Small intestine (tissue), 16 donors: ENCODE measurements at places on chromosomes 7 and 10.

DNA sequence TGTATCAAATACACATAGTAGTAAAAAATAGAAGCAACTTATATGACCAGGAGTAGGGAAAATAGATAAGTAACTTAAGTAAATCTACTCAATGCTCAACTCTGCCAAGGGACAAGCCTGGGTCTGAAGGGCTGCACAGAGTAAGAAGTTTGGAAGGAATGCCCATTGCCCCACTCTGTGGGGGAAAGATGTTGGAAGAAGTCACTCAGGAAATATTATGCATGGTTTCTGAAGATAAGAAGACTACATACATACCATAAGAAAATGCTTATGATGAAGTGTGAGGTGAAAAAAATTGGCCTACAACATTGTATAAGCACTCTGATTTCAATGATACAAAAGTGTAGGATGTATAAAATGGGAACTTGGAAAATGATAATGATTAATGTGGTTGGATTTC lies 54.0 kb downstream of the LAMB4 start:
- DNase-seq: no peak

- DNase-seq: no peak
These were observed 266.0 kb downstream of the MAD1L1 start for GRCh38 chr7:1966631-1967200.

DNA sequence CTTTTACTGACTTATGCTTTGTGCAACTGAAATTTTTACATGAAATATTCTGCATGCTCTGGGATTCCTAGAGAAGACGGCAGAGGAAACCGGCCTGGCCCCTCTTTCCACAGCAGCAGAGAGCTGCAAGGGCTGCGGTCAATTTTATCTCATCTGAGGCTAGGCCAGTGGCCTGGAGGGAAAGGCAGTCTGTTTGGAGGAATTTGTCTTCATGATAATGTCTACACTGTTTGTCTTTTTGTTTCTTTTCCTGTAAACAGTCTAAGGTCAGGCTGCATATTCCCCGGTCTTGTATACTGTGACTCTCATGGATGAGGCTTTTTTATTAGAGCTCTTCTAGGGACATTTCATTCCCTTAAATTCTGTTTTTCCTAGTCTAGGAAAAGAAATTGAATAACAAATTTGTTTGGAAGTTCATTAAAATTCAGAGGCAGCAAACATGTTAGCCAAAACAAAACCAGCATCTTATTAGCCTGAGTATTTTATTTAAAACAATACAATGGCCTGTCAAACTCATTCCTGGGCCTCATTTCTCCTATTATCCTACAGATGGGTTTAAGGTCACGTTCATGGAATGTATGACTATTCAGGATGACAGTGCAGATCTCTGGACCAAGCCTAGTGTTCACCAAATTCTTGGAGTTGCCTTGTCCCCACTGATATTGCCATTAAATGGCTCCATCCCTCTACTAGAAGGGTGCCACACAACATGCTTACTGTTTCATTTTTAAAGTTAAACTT lies 26.4 kb downstream of the LAMB4 start:
- DNase-seq: no peak

DNA sequence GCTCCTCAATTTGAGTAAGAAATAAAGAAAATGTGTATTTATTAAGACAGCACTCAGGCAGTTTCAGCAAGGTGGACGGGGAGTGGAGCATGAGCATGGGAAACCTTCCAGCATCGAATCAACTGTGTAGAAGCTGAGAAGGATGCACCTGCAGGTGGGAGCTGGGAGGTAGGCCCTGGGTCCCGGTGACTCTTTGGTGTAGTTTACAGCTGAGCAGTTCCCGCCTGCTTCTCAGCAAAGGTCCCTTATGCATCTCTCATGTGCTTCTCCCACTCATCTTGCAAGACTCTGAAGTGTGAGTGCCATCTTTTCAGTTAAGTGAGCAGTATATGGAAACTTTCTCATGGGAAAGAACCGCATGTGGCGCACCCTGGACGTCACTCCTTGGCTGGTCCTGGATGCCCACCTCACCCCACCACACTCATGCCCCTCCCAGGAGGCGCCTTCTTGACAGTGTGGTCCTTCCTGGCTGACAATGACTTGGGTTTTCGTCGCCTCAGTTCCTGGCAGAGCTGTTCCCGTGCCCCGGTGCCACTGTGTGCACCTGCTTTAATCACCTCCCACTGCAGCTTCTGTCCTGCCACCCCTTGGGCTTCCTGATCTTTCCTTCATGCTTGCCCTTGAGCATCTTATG lies 19.8 kb upstream of the PURB start:
- no peak for DNase-seq

DNA sequence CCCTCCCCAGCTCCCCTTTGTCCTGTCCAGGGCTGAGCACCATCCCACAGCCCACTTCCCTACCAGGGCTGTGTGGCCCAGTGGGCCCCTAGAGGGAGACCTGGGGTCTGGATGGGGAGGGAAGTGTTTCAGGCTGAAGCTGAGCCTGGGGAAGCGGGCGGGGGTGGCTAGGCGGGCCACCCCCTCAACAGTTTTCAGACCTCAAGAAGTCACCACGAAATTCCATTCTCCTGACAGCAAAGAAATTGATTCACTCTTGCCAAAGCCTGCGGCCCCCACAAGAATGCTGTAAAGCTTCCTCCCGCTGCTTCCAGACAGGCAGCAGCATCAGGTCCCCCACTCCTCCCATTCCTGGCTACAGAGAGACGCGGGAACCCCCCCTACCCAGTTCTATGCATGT lies 2.5 kb upstream of the LFNG start:
- DNase-seq: no peak

GRCh38 chr7:7618410-7618809 lies 22.1 kb upstream of the UMAD1 start:
- DNase-seq: no peak

DNA sequence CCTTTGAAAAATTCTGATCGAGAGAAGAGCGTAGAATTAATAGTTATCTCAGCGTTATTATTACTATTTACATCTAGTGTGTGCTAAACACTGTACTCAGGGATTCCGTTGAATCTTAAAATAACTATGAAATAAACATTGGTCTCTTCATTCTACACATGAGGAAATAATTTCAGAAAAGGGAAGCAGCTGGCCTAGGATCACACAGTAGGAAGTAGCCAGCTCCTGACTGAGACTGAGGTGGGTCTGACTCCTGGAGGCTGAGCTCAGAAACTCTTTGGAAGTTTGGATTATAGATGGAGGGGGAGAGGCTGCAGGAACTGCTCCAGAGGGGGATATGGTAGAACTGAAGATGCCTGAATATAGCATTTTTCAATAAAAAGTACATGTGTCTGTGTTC lies 183.9 kb upstream of the WDR11 start:
- no peak for DNase-seq

DNA sequence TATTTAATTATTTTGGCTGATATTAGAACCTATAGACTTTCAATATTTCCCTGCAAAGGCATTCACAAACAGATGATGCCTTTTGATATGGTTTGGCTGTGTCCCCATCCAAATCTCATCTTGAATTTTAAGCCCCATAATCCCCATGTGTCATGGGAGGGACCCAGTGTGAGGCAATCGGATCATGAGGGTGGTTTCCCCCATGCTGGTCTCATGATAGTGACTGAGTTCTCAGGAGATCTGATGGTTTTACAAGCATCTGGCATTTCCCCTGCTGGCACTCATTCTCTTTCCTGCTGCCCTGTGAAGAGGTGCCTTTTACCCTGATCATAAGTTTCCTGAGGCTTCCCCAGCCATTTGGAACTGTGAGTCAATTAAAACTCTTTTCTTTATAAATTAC lies 9.3 kb upstream of the PNLIPRP3 start:
- no peak for DNase-seq

DNA sequence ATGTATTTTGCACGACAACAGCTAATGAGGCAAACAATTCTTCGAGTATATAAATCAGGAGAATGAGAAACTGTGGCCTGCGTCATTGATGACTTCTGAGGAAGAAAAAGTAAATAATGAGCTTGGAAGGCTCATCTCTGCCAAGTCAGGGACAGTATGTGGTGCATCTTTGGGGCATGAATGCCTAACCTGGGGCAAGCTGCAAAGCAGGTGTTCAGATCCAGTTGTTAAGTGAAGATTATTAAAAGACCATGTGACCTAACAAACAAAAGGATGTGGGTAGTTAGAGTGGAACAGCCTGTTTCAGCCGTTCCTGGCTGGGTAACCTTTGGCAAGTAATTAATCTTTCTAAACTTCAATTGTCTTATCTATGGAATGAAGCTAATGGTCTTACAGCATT lies 93.0 kb downstream of the LYZL2 start:
- peak; percentile 75 for DNase-seq

DNA sequence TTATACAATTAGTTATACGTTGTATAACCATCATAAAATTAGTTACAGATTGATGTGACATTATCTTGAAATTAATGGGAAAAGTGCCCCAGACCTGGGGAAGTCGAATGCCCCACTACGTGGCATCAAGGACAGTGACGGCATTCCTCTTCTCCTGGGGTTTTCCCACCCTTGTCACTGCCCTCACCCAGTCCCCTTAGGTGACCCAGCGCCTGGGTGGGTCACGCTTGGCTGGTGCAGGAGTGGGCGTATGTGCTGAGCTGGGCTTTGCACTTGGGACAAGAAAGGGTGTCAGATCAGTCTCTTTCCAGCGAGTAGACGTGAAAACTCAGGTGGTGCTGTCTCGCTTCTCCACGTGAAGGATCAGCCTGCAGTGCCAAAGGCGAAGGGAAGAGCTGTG lies 7.6 kb downstream of the FOXK1 start:
- DNase-seq: no peak

- DNase-seq: no peak
These were observed 49.6 kb upstream of the BTRC start for GRCh38 chr10:101304316-101304715.

DNA sequence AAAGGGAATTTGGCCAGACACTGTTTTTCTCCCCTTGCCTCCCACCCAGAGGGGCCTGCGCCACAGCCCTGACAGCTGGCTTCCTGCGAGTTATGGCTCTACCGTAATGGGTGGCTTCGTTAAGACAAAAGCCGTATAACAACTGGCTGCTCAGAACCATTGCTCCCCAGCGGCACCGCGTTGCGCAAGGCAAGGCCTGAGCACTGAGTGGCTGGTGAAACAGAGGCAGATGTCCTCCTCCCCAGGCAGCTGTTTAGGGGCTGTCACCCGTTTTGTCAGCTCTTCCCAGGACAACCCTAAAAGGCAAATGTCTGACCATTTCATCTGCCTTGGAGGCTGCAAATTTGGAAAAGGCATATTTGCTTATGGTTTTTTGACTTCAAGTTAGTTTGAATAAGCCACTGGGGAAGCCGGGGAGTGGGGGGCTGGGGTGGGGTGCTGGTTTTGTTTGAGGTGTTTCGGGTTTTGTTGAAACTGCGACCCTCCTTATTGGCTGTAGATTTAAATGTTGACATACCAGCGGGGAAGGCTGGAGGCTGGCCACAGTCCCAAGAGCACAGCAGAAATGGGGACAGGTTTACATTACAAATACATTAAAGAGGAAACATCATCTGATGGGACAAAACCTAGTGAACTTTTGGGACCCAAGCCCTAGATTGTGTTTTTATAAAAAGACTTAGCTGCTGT lies 681 bp upstream of the SPOCK2 start:
- DNase-seq: no peak

GRCh38 chr7:145848691-145849090 lies 267.9 kb upstream of the CNTNAP2 start:
- DNase-seq: no peak

- DNase-seq: no peak
These were observed 4.3 kb downstream of the HOXA10 start for GRCh38 chr7:27169658-27170425.

GRCh38 chr10:30041196-30042105 lies 17.9 kb downstream of the JCAD start:
- DNase-seq: no peak

GRCh38 chr7:50779427-50779826 lies 3.3 kb downstream of the GRB10 start:
- no peak for DNase-seq

DNA sequence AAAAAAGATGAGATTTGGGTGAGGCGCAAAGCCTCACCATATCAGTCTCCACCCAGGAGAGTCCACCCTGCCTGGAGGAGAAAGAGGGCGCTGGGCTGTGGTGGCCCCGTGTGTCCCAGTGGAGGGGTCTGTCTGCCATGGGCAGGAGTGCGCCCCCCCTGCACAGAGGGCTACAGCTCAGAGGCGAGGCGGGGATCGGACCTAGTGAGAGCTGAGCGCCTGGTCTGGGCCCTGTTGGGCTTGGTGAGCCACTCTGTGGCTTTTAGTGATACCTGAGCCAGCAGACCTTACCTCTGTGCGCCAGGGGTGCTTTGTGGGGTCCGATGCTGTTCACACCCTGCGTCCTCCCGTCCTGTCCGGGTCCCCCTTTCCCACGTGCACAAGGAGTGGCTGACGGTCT lies 25.9 kb upstream of the GNA12 start:
- DNase-seq: no peak

GRCh38 chr10:14873090-14873760 lies 5.4 kb upstream of the SUV39H2 start:
- DNase-seq: no peak

- DNase-seq: no peak
These were observed 144.6 kb downstream of the NRCAM start for GRCh38 chr7:108311446-108312168.

GRCh38 chr10:66671562-66671961 lies 254.3 kb upstream of the LRRTM3 start:
- DNase-seq: no peak

- no peak for DNase-seq
These were observed 4.6 kb downstream of the AKR1B1 start for GRCh38 chr7:134454277-134454676.

GRCh38 chr7:20298486-20298901 lies 32.2 kb upstream of the ITGB8 start:
- DNase-seq: no peak

GRCh38 chr10:75103881-75104686 lies 7.4 kb upstream of the SAMD8 start:
- no peak for DNase-seq

DNA sequence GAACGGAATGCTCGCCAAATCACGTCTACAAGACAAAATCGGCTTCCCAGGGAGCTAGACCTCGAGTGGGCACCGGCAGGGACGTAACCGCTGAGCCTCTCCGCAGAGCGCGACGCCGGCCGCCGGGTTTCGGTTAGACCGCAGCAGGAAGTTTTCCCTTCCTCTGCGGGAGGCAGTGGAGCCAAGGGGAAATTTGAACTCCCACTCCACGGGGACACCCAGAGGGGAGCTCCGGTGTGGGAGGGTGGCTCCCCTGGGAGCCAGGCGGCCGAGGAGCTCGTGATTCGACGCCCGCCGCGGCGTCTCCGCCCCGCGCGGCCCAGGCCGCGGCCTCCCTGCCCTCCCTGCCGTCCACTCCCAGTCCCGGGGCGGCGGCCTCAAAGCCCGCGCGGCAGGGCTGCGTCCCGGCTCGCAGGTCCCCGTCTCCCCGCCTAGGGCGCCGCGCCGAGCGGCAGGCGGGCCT lies 426 bp downstream of the SYPL1 start:
- DNase-seq: peak; percentile 79

DNA sequence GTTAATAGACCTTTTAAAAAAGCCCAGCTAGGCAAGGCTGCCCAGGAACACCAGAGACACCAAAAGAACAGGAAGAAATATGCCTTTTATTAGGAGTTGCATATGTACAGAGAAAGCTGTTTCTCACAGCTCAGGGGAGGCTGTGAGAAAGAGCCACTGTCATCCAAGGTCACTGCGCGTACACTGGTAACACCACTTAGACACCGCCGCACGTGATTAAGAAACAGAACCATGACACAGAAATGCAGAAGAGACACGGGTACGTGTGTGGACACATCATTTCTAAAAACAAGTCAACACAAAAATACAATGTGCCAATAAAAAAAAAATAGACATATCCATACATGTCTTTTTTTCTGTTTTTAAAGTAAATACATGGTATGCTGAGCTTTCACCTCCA lies 705.6 kb downstream of the PARD3 start:
- DNase-seq: no peak

GRCh38 chr10:128751284-128751683 lies 625.1 kb upstream of the MKI67 start:
- DNase-seq: no peak
